ENCODE measurements at places on chromosomes 12 and 14.

GRCh38 chr14:104206281-104206904 is 68.0 kb downstream of the KIF26A start:
- DNase-seq: no peak

DNA sequence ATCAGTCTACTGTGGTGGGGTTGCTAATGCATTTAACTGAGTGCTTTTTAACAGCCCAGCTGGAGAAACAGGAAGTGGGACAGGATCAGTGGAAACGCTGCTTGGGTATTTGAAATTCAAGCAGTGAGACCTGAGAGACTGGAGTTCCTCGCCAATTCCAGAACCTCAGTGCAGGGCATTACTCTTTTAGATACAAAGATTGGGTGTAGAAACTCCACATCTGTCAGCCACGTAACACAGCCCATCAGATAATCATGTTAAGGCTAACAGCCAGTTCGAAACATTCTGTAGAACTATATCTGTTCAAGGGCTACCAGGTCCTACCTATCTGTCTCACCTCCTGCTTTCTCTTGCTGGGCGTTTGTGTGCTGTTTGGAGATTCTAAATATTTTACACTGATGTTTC is 45.5 kb downstream of the RAD52 start:
- DNase-seq: no peak

DNA sequence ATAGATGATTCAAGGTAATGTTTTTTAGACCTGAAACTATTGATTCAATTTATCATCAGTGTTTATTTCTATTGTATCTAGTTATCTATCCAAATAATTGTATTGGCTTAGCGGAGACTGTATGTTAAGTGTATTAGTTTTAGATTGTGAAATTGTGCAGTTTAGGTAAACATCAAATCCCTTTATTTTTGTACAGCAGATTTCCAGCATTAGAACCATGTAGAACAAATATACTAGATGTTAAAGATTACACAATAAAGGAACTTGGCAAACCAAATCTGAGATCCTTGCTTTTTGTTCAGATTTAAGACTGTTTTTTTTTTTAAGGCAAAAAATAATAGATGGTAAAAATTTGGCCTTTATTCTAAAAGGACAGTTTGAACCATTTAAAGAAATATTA is 39.3 kb downstream of the PPM1A start:
- no peak for DNase-seq

DNA sequence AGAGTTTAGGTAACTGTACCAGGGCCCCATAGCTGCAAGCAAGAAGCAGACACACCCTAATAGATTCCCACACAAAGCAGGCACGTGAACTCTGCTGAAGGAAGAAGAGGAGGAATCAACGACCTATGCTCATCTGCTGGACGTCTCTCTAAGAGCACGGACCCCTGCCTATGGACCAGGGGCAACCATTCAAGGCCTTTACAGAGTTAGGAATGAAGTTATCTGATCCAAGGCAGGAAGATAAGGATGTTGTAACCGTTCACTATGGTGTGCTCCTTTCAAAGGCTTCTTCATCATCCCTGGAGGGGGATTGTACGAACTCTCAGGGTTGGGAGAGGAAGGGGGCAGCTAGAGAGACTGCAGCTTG is 141.6 kb upstream of the PARP11 start:
- peak; percentile 62 for DNase-seq

- DNase-seq: no peak
These were observed 683.9 kb upstream of the TMEM132C start for GRCh38 chr12:127583041-127583440.

DNA sequence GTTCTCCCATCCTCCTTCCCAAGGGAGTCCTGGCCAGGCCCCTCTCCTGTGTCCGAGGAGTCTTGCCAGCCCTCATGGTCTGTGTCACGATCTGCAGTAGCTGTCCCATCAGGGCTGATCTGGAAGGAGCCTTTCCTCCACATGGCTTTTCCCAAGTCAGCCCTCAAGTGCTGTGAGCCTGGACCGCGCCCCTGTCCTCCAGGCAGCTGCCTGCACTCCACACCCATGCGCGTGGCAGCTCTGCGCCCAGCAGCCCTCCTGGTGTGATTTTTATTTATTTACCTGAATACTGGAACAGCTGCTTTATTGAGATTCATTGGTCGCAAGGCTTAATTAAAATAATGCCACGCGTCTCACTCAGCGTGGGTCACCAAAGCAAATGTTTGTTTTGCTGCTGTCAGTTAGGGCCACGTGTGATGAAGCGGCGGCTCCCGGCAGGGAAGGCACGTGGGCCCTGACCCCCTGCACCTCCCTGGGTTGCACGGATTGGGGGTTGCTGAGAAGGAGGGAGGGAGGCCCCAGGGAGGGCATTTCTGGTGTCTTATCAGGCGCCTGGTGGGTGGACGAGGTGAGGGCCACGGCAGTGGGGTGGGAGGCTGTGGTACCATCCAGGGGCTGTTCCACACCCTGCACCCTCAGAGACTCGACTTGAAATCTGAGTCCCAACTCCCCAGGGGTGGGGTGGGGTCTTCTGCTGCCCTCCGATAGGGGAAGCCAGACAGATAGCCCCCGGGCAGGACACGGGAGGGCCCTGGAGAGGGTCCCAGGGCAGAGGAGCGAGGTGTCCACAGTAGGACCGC is 206.3 kb upstream of the C14orf180 start:
- DNase-seq: no peak

GRCh38 chr12:9064815-9065606 is 50.7 kb downstream of the A2M start:
- DNase-seq: peak; percentile 79

DNA sequence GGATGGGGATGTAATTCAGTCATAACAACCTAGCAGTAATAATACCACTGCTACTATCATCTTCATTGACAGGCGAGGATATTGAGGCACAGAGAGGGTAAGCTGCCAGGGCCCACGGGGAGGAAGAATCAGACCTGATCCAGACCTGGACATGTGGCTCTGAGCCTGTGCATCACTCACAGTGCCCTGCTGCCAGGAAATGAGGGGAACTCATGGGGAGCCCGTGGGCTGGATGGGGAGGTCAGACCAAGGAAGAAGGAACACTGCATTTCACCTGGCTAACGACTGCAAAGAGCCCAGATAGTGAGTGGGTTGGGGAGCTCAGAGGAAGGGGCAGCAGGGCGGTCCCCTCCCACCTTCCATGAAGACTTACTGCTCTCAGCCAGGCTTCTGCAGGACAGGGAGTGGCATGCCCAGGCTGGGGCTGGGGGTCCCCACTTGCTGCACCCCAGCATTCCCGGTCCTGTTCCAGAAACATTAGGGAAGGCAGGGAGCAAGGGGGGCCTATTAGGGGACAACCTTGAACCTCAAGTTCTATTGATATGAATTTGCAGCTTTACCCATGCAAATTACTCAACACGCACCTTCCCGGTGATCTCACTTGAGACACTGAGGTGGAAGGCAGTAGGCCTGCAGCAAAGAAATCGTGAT is 37.7 kb downstream of the CALM1 start:
- DNase-seq: no peak

GRCh38 chr14:37232907-37233481 is 35.3 kb downstream of the MIPOL1 start:
- DNase-seq: no peak

DNA sequence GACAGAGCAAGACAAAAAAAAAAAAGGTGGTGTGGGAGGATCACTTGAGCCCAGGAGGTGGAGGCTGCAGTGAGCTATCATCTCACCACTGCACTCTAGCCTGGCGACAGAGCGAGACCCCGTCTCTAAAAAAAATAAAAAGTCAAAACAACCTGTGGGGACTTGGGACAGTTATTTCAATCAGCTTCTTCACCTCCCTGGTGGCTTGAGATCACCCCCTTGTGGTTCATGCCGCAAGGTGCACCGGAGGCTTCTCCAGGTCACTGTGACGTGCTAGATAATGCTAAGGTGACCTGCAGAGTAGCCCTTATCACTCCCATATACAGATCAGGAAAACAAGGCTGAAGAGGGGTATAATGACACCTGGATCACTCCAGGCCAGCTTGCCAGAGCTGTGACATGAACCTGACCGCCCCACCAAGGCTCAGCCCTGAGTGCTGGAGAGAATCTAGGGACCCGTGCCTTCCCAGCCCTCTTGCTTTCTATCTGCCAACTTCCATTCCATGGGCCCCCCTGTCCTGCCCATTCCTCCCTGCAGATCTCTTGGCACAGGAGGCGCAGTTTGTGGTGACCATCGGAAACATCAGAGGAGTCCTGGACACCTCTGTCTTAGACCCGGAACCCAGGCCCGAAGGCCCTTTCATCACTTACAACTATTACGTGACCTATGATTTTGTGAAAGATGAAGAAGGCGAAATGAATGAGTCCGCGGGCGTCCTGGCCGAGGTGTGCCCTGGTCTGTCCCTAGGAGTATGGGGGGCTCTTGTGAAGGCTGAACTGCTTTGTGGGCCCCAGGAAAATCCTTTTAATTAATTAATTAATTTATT is 8.1 kb downstream of the LRRC43 start:
- DNase-seq: peak; percentile 67

DNA sequence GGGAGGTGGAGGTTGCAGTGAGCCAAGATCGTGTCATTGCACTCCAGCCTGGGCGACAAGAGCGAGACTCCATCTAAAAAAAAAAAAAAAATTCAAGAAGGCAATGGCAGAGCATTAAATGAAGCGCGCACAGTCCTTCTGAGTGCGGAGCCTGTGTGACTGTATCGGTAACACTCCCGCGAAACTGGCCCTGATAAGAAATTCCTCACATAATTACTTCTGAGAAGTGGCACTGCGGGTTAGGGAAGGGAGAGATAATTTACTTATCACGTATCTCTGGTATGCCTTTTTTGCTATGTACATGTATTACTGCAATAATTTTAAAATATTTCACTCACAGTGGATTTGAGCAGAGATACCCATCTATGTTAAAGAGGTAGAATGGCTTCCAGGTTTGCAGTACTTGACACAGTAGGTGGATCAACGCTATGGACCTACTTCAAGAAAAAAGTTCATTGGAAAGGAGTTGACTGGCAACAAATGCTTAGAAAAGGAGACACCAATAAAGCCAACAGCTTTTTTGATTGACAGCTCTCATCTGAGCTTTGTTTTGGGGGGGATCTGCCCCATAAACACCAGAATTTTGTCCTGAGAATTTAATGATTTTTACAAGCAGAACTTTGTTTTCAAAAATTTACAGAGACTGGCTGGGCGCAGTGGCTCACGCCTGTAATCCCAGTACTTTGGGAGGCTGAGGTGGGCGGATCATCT is 29.2 kb upstream of the SPTLC2 start:
- DNase-seq: peak; percentile 98

Measured in trophoblast cell (in vitro differentiated cells and primary cell).